Endodermal cell (in vitro differentiated cells): ENCODE measurements at places on chromosomes 16 and 17. TPM values are rescaled to one million over a fixed set of nuclear protein-coding genes. Genes with fewer than 3 reads are reported as not detected.

Gene ENPP7
- not detected in 3 replicates for total RNA-seq

- H3K36me3 ChIP-seq: peaks cover 4% of the 10 kb centered on the region
- no peaks in the 10 kb centered on the region for H3K27me3 ChIP-seq
- H3K4me1 ChIP-seq: no peaks in the 10 kb centered on the region
- no peak for DNase-seq
- no peak overlapping the region for H3K4me3 ChIP-seq
- no peak overlapping the region for H3K27ac ChIP-seq
Observed at GRCh38 chr16:88074041-88074440, 122.8 kb downstream of the BANP start.

- H3K4me1 ChIP-seq: peaks cover 3% of the 10 kb centered on the region
- no peaks in the 10 kb centered on the region for H3K27me3 ChIP-seq
- no peaks in the 10 kb centered on the region for H3K36me3 ChIP-seq
- no peak overlapping the region for H3K27ac ChIP-seq
Observed at GRCh38 chr16:59758848-59759247, 1024.7 kb upstream of the GOT2 start.

Gene ALOX15
- 0.16 TPM in 1 of 3 replicates, not detected in the others for total RNA-seq

GRCh38 chr17:72747501-72747900, 345.0 kb downstream of the SLC39A11 start:
- H3K4me1 ChIP-seq: no peaks in the 10 kb centered on the region
- H3K4me3 ChIP-seq: no peak overlapping the region
- no peak for DNase-seq
- H3K27ac ChIP-seq: no peak overlapping the region

DNA sequence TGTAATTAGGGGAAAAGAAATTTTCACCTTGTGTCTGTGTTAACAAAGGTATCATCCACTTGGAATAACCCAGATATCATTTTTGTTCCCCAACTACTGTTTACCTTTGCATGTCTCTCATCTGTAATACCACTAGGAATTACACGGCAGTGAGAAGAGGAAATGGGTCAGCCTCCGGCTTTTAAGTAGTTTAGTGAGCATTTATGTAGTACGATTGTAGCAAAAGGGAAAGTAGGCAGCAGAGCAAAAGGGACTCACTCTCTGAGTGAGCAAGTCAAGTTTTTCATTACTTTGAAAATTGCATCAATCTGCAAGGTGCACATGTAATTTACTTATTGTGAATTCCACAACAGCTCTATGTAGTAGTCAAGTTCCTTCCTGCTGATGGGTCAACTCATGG, 11.2 kb downstream of the PHF12 start:
- peaks cover 75% of the 10 kb centered on the region for H3K36me3 ChIP-seq
- no peaks in the 10 kb centered on the region for H3K27me3 ChIP-seq
- H3K4me1 ChIP-seq: peaks cover 8% of the 10 kb centered on the region
- DNase-seq: no peak
- H3K27ac ChIP-seq: peak overlapping the region; percentile 29

- no peak overlapping the region for H3K27ac ChIP-seq
- H3K4me1 ChIP-seq: no peaks in the 10 kb centered on the region
- DNase-seq: no peak
- H3K4me3 ChIP-seq: no peak overlapping the region
- H3K27me3 ChIP-seq: no peaks in the 10 kb centered on the region
Observed at GRCh38 chr17:77600346-77600745, 358.2 kb upstream of the TNRC6C start.

GRCh38 chr16:87054856-87055255, 262.3 kb downstream of the C16orf95 start:
- H3K4me1 ChIP-seq: no peaks in the 10 kb centered on the region
- H3K4me3 ChIP-seq: no peak overlapping the region
- peak; percentile 8 for DNase-seq

GRCh38 chr16:56872863-56873391, 7.9 kb downstream of the SLC12A3 start:
- H3K27me3 ChIP-seq: no peaks in the 10 kb centered on the region
- no peak overlapping the region for H3K4me3 ChIP-seq
- DNase-seq: no peak
- H3K27ac ChIP-seq: no peak overlapping the region
- H3K4me1 ChIP-seq: no peaks in the 10 kb centered on the region
- no peaks in the 10 kb centered on the region for H3K36me3 ChIP-seq

Gene GNGT2
- total RNA-seq: 1.1 TPM in 2 replicates

Gene KRTAP2-2
- not detected in 2 replicates for total RNA-seq

Gene TBX21
- not detected in 3 replicates for total RNA-seq

DNA sequence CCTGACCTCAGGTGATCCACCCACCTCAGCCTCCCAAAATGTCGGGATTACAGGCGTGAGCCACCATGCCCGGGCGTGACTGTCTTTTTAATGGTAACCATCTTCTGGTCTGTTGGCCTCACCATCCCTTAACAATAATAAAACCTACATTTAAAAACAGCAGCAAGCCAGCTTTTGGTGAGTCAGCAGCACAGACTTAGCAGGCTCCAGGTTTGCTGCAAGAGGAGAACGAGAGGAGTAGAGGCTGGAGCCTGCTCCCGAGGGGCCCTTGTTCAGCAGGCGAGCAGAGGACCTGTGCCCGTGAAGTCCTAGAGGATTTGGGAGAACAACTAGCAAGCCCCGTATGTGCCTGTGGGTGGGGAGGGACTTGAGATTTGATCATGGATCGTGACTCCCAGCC, 35.7 kb downstream of the MYH13 start:
- H3K4me1 ChIP-seq: no peaks in the 10 kb centered on the region
- H3K27ac ChIP-seq: no peak overlapping the region
- no peaks in the 10 kb centered on the region for H3K27me3 ChIP-seq
- no peak for DNase-seq
- H3K36me3 ChIP-seq: no peaks in the 10 kb centered on the region
- no peak overlapping the region for H3K4me3 ChIP-seq

DNA sequence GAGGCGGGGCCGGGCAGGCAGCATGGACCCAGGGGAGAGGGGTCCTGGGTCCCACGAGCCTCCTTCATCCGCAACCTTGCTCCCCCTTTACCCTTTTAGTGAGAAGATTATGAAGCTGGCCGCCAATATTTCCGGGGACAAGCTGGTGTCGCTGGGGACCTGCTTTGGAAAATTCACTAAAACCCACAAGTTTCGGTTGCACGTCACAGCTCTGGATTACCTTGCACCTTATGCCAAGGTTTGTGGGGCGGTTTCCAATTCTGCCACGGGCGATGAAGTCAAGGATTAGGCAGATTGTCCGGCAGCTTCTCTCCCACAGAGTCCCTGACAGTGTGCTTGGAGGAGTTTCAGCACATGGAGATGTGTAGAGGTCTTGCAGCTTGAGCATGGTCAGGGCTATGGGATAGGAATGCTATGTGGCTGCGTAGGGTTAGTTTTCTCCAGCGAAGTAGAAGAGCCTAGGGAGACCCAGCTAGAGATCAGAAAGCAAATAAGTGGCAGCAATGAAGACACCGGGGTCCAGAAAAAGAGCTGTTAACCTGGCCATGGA, 598 bp downstream of the NIP7 start:
- H3K27me3 ChIP-seq: no peaks in the 10 kb centered on the region
- H3K4me1 ChIP-seq: peaks cover 3% of the 10 kb centered on the region
- peaks cover 53% of the 10 kb centered on the region for H3K36me3 ChIP-seq
- peak overlapping the region; percentile 96 for H3K4me3 ChIP-seq
- DNase-seq: no peak

- H3K36me3 ChIP-seq: no peaks in the 10 kb centered on the region
- no peaks in the 10 kb centered on the region for H3K4me1 ChIP-seq
- no peaks in the 10 kb centered on the region for H3K27me3 ChIP-seq
- peak overlapping the region; percentile 79 for H3K27ac ChIP-seq
Observed at GRCh38 chr17:78953356-78954350, 26.1 kb downstream of the LGALS3BP start.

- no peak for DNase-seq
- H3K4me3 ChIP-seq: no peak overlapping the region
- H3K4me1 ChIP-seq: no peaks in the 10 kb centered on the region
- no peaks in the 10 kb centered on the region for H3K27me3 ChIP-seq
- no peak overlapping the region for H3K27ac ChIP-seq
Observed at GRCh38 chr16:12344577-12345343, 368.2 kb downstream of the SNX29 start.

DNA sequence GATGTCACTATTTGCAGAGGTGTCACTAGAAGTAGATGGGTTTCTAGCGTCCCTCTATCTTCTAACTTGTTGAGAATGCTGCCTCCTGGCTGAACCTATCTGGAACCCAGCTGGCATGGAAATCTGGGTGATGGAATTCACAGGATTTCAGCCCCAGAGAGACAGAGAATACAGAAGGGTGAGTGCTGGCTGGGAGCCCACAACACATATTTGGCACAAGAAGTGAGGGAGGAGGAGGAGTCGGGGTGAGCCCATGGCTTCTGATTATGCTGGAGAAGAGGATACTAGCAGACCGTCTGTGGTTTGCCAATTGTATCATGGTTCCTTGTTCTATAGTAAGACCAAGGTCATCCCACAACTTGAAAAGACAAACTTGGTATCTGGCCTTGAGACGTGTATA, 557.8 kb upstream of the SALL1 start:
- H3K36me3 ChIP-seq: no peaks in the 10 kb centered on the region
- no peak overlapping the region for H3K27ac ChIP-seq
- no peaks in the 10 kb centered on the region for H3K27me3 ChIP-seq

Gene SLC38A8
- total RNA-seq: not detected in 3 replicates

DNA sequence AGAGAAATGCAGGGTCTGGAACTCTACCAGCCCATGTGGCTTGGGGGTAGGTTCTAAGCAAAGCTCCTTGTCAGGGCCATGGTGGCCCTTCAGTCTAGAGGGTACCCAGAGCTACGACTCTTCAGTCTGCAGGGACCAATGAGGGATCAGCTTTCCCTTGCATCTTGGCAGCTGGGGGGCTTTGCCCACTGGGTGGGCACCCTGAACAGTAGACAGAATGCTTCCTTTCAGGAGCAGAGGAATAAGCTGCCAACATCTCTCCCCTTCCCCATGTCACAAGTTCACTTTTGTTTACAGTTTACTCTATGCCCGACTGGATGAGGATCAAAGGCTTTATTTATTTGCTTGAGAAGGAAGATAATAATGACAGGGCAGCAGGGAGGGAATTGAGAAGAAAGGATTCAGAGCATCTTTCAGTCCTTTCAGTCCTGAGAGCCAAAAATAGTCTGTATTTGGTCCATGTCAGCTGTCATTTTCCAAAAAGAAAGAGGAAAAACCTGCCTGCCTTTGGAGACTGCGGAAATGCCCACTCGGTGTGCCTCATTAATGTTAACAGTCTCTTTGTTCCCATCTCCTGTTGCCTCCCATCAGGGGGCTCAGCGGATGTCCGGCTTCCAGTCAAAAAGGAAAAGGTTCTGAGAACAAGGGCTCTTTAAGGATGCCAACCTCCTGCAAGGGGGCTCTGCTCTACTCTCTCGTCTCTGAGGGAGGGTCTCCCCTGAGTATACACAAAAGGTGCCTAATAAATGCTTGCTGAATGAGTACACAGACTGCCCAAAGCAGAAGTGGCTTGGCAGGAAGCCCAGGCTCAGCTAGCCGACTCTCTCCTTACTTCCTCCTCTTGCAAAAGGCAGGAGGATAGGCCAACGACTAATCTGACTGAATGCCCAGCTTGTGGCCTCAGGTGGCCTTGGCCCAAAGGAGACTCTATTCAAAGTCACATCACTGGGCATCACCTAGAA, 17.1 kb downstream of the TRAF4 start:
- H3K4me3 ChIP-seq: no peak overlapping the region
- H3K4me1 ChIP-seq: peaks cover 9% of the 10 kb centered on the region
- peak; percentile 94 for DNase-seq
- no peaks in the 10 kb centered on the region for H3K27me3 ChIP-seq

GRCh38 chr16:82046541-82046940, 11.5 kb downstream of the HSD17B2 start:
- no peak for DNase-seq
- no peak overlapping the region for H3K27ac ChIP-seq
- H3K36me3 ChIP-seq: no peaks in the 10 kb centered on the region
- H3K27me3 ChIP-seq: no peaks in the 10 kb centered on the region
- peaks cover 4% of the 10 kb centered on the region for H3K4me1 ChIP-seq

DNA sequence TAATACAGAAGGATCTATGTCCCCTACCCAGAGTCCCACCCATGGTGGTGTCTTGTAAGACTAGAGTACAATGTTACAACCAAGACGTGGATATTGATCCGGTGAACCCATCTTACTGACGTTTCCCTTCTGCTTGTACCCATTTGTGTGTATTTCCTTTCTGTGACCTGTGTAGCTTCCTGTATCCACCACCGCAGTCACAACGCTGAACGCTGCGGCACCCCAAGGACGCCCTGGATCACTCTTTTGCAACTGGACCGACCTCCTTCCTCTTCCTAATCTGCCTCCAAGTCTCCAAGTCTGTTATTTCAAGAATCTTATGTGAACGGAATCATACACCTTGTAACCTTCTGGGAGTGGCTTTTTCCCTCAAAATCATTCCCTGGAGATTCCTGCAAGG, 33.5 kb upstream of the CBX4 start:
- no peak overlapping the region for H3K4me3 ChIP-seq
- no peak overlapping the region for H3K27ac ChIP-seq
- no peaks in the 10 kb centered on the region for H3K27me3 ChIP-seq
- no peaks in the 10 kb centered on the region for H3K4me1 ChIP-seq
- no peak for DNase-seq

Gene NHLRC4
- total RNA-seq: 1.1 to 2.2 TPM (median 1.2 TPM) in 3 replicates

Gene GAS7
- 13.7 and 14.7 TPM in 2 replicates for total RNA-seq

- no peaks in the 10 kb centered on the region for H3K36me3 ChIP-seq
- H3K4me1 ChIP-seq: no peaks in the 10 kb centered on the region
Observed at GRCh38 chr16:22627043-22627442, 116.4 kb downstream of the NPIPB5 start.

DNA sequence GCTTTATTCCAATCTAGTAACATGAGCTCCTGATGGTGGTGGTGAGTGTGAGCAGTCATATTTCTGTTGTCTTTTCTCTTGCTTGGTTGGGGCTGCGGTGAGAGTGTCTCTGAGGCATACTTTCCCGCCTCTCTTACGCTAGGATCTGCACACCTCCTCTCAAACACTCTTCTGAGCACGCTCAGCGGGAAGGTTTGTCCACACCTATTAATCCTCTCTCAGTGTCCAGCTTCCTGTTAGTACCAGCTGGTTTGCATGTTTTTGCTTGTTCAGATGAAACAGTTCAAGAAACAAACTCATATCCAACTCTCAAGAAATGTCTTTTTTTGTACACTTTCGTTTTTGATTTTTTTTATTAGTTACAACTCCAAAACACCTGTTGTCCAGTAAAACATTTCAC, 89.5 kb downstream of the CCDC182 start:
- H3K27ac ChIP-seq: no peak overlapping the region
- no peak for DNase-seq
- no peaks in the 10 kb centered on the region for H3K4me1 ChIP-seq
- H3K36me3 ChIP-seq: peaks cover 21% of the 10 kb centered on the region
- H3K4me3 ChIP-seq: no peak overlapping the region

GRCh38 chr16:11211061-11211976, 44.7 kb downstream of the SOCS1 start:
- H3K4me3 ChIP-seq: no peak overlapping the region
- DNase-seq: peak; percentile 65
- no peaks in the 10 kb centered on the region for H3K36me3 ChIP-seq
- no peaks in the 10 kb centered on the region for H3K27me3 ChIP-seq

Gene TRAPPC1
- 160 and 170 TPM in 2 replicates for total RNA-seq

Gene CD300LF
- not detected in 3 replicates for total RNA-seq
